Activated naive CD4-positive, alpha-beta T cell treated with anti-CD3 and anti-CD28 coated beads, Interleukin-2, amount 50 U/mL, for 72 hours (primary cell): ENCODE measurements at places on chromosomes 6 and 20.

GRCh38 chr6:18072841-18073240 is 49.6 kb downstream of the NHLRC1 start:
- no peak for DNase-seq

DNA sequence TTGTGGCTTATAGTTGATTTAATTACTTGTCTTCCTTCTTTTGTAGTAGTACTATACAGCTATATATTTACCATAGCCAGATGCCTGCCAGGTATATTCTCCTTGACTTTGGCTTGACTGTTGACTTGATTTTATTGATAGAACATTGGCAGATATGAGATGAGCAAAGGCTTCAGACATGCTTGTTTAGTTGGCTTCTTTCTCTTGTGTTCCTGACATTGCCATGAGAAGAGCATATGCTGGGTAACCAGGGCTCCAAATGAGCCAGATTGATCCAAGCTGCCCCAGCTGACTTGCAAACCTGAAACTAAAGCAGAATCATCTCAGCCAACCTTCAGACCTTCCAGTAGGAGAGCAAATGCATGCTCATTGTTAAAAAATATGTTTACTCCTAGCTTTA is 508.1 kb upstream of the BTBD3 start:
- DNase-seq = no peak

- DNase-seq = no peak
These were observed 207.0 kb downstream of the TBXT start for GRCh38 chr6:165960695-165961094.

DNA sequence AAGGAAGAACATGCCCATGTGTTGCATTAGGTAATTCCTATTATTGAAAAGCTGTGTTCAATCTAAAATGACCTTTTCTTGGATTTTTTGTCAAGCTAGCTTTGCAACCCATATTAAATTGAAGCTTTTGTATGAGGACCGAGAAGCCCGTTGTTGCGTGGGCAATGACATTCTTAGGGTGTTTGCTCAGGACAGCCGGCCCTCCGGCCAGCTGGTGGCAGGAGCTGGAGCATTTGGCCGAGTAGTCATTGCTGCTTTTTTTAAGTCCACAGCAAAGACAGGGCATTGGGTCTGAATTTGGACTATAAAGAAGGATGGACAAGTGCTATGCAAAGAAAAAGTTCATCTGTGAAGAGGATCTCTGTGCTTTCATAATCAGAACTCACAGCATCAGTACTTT is 365.8 kb downstream of the SAMD5 start:
- no peak for DNase-seq

GRCh38 chr20:35968930-35969329 is 540 bp downstream of the CNBD2 start:
- no peak for DNase-seq
